Left renal pelvis (tissue), 4 donors: ENCODE measurements at places on chromosomes 4 and X.

DNA sequence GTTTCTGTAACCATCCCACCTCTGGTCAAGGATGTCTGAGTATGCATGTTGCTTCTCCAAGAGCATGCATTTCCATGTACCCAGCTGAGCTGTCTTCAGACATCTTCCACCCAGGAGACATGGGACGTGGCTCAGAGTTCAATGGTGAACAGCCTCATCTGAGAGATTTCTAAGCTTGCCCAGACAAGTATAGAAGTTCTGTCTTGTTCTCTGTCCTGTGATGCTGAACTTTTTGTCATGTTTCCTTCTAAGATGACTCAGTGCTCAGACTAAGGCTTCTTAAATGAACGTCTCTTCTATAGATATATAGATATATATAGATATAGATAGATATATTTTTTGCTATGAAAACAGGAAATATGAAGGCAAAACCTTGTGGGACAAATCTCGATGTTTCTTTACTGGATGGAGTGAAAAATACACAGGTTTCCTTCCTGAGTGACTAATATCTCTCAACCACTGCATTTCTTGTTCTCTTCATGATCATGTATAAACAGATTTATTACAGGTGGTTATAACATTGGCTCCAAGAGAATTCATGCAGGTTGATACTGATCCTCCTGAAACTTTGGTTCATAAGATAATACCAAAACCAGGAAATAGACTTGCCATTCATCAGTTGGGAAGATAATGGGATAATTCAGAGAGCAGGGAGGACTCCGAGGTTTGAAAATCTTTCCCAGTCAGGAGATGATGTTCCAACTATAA lies 168.2 kb downstream of the ZNF518B start:
- no peak for DNase-seq

DNA sequence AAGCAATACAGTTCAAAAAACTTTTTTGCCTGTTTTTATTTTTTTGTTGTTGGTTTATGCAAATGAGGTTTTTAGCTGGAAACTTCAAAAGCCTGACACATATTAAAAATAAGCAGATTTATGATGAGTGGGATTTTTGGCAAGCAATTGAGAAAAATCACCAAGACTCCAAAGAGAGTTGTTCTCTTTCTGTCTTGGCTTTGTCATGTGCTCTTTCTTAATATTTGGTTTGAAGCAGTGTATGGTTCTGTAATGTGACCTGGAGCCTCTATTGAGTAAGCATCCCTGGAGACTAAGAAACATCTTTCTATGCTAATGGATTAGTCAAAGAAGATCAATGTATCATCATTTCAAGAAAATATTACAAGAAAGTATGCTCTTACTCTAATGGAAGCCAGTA lies 11.7 kb downstream of the TRIM2 start:
- DNase-seq, result no peak

- DNase-seq, result no peak
These were observed 3.0 kb downstream of the SSR4 start for GRCh38 chrX:153797415-153798015.

- DNase-seq, result no peak
These were observed 3.5 kb downstream of the SOX3 start for GRCh38 chrX:140501321-140501720.

GRCh38 chr4:189840356-189840755 lies 100.3 kb upstream of the FRG1 start:
- DNase-seq, result no peak

- no peak for DNase-seq
These were observed 92.9 kb upstream of the GPRIN3 start for GRCh38 chr4:89400287-89401035.

GRCh38 chr4:57205580-57205979 lies 95.4 kb upstream of the IGFBP7 start:
- no peak for DNase-seq

GRCh38 chr4:4735870-4736269 lies 123.6 kb upstream of the MSX1 start:
- DNase-seq, result no peak

- no peak for DNase-seq
These were observed 4.6 kb upstream of the ERCC6L start for GRCh38 chrX:72243472-72243871.

- no peak for DNase-seq
These were observed 345.7 kb upstream of the HS3ST1 start for GRCh38 chr4:11774346-11774745.

GRCh38 chr4:161577579-161578301 lies 586.1 kb downstream of the FSTL5 start:
- DNase-seq, result peak; percentile 7

- no peak for DNase-seq
These were observed 5.9 kb upstream of the PLA2G12A start for GRCh38 chr4:109735566-109736365.

DNA sequence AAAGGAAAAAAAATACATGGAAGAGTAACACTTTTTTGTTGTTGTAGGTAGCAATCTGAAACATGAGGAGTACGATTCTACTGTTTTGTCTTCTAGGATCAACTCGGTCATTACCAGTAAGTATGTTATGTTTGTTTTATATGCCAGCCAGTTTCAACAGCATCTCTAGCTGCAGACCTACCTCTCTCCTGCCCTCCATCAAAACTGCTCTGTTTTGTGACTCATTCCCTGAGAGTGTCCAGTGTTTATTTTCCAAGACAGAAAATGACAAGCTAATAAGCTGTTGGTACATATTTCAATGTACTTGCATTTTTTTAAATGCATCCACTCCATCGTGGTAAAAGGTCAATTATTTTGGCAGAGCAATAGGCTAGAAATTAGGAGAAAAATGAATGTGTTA lies 347 bp downstream of the AMTN start:
- DNase-seq, result no peak

GRCh38 chr4:100261346-100261745 lies 71.1 kb upstream of the DDIT4L start:
- no peak for DNase-seq

GRCh38 chr4:165814256-165815020 lies 58.6 kb upstream of the TLL1 start:
- DNase-seq, result no peak

GRCh38 chr4:111231281-111231680 lies 608.4 kb upstream of the PITX2 start:
- no peak for DNase-seq

DNA sequence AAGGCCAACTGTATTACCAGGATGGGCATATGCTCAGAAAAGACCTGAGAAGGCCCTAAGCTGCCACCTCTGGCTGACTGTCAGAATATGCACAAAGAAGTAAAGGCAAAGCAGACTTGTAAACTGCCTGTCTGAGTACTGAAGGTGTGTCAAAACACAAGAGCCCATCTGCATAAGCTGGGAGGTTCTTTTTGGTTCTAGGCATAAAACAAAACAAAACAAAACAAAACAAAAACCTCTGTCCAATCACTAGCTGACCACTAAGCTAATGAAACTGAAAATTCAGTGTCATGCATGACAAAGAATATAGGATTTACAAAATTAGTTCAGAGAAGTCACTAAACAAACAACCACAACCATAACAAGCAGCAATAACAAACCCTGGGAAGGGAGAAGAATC lies 20.6 kb downstream of the SH3D19 start:
- no peak for DNase-seq

- DNase-seq, result no peak
These were observed 202.6 kb upstream of the GYPA start for GRCh38 chr4:144342949-144343760.

DNA sequence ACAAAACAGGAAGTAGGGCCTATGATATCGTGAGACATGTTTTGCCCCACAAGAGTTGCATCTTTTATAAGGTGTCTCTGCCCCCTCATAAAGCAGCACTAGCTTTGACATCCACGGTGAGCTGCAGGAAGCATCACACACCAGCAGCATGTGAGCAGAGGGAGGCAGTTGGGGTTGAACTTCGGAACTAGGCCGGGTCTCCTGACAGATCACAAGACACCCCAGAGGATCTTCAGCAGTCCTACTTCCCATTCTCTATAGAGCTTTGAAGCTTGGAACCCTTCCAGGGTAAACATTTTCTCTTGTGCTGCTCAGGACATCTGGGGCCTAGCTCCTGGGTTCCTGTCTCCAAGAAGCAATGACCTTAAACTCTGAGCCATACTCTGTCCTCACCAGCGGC lies 27.5 kb downstream of the YY2 start:
- DNase-seq, result no peak

DNA sequence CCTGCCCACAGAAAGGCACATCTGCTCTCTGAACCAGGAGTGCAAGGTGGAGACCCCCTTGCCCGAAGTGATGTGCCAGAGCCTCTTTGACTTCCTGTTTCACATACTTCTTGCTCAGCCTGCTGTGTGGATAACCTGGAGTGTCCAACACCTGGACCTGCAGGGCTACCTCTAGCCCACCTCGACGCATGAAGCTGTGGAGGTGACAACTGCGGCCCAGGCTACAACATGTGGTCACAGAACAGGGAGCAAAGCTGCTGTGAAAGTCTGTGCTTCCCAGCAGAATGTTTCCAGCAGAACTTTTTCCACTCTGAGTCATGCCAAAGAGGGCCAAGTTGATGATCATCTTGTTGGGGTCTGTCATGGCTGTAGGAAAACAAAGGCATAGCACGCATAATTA lies 1.5 kb downstream of the GIMD1 start:
- no peak for DNase-seq

DNA sequence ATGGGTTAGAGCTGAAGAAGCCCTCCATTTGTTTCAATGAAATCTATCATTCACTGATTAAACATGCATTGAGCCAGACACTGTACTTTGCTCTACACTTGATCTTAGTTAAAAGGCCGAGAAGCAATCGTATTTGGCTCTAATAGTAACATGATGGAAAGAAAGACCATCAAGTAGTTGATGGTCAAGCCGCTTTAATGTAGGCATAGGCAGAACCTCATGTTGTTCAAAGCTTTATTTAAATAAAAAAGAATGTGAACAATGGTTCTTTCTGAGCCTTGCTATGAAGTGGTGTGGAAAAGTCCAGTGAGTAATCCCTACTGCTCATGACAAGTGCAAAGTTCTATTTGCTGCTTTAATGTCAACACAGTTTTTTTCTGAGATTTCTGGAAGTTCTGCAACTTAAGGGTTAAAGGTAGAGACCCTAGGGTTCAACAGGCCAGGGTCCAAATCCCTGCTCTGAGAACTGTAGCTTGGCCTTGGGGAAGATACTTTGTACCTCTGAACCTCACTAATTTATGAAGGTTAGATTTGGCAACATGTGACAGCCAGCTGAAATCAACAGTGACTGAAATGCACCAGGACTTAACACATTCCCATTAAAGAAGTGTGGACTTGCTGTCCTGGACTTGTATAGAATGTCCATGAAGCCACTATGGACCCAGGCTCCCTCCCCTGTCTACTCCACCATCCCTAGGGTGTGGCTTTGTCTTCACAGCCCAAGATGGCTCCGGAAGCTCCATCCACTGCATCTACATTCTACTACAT lies 17.9 kb upstream of the LAP3 start:
- no peak for DNase-seq

DNA sequence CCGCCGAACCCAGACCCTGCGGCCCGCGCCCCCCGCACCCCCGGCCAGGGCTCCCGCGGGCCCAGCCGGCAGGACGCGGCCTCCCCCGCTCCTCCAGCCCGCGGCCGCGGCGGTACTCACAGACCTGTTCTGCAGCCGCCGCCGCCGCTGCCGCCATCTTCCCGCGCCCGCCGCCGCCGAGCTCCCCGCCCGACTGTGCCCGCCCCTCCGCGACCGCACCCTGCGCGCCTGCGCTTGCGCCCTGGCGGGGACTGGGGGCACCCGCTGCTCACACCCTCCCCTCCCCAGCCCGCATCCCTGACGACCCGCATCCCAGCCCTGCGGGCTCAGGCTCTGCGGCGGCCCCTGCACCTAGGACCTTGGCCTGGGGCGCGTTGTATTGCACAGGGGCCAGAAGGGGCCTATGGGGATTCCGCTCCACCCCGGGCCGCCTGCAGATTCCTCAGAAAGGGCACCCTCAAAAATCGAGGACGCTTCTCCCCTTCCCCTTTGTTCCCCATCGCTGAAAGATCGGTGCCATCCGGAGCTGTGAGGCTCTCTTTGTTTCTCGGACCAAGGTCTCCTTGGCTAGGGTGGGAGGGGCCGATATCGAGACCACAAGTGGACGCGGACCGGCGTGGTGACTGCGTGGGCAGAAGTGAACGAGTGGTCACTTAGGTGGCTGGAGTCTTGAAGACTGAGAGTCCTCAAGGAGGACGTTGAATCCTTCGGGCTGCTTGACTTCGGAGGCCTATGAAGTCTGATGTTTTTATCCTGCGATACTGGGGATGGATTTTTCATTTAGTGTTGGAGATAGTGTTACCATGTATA lies at the start of gene SGCB:
Gene SGCB, minus strand, starts transcription at position 197 of the 810 bp plus-strand sequence. Its CDS starts 40 bp downstream, at position 157.
- DNase-seq, result peak; percentile 50

DNA sequence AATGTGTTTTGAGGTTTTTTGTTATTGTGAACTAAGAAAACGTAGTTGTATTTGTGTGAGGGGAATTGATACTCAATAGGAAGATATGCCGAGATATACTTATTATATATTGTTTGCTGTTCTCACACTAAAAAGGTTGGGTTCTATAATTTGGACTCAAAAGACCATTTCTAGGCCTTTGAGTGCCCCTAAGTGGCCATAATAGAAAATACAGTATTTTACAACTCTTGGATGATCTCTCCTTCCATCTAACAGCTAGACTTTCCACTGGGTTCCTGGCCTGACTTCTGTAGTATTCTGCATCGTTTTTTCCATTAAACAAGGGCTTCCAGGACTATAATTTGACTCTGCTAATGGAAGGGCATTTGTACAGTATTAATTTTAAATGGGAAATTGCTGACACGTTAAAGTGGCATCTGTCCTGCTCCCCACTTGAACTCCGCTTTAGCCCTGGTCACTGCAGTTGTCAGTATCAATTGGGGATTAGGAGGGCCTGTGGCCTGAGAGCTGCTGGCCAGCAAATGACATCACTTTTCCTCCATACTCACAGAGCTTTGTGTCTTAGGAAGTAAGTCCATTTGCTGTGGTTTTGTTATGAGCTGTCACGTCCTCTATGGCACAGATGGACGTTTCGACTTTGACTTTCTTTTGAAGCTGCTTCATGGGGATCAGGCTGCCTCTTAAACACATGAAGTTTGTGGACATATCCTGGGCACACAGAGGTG lies 176.9 kb downstream of the SLIT2 start:
- no peak for DNase-seq

GRCh38 chr4:101954975-101955678 lies 164.6 kb downstream of the BANK1 start:
- no peak for DNase-seq

GRCh38 chrX:48107717-48108116 lies 22.7 kb upstream of the SPACA5B start:
- no peak for DNase-seq

DNA sequence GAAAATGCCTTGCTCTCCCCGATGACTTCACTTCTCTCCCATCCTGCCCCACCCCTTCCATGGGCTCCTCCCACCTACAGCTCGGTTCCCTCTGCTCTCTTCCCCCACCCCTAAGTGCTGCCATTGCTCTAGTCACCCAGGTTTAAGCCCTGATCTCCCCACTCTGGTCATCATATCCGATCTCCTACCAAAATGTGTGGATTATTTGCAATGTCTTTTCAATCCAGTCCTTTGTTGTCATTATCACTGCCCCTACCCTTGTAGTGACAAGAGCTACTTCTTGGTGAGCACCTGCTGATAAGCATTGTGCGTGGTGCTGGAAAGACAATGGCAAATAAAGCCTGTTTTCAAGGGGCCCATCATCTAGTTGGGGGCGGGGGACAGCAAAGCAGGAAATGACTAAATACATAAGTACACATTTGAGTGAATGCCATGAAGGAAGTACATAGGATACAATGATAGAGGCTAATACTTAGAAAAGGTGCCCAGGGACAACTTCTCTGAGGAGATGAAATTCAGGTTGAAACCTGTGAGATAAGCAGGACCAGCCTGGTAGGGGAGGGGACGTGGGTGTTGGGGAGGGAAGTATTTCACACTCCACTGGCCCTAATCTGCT lies 63.8 kb downstream of the DLG3 start:
- no peak for DNase-seq
